Stimulated activated naive CD8-positive, alpha-beta T cell treated with anti-CD3 and anti-CD28 coated beads, Interleukin-15, Interleukin-2, amounts not matched to agents 100 U/mL and 50 U/mL, for 24 hours (primary cell): ENCODE measurements at places on chromosomes 4 and X.

GRCh38 chr4:186934841-186935443 lies 211.3 kb upstream of the FAT1 start:
- no peak for DNase-seq

- no peak for DNase-seq
Measured at GRCh38 chr4:69743476-69744156, 16.8 kb downstream of the SULT1B1 start.

GRCh38 chrX:120664081-120664480 lies 34.2 kb upstream of the C1GALT1C1 start:
- no peak for DNase-seq

GRCh38 chr4:186820391-186820891 lies 96.8 kb upstream of the FAT1 start:
- DNase-seq, result no peak

- DNase-seq, result no peak
Measured at GRCh38 chrX:26672571-26672970, 456.6 kb downstream of the MAGEB5 start.

DNA sequence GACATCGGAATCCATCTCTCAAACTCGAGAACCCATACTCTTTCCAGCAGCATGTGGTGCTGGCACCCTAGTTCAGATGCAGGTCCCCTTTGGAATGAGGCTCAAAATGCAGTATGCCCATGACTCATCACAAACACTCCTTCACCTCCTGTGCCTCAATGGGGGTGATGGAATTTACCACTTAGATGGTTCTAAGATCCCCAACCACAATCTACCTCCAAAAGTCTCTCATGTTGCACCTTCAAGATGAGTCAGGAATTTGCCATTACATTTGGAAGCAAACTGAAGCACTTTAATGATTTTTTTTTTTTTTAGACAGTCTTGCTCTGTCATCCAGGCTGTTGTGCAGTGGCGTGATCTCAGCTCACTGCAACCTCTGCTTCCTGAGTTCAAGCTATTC lies 8.5 kb upstream of the MID1 start:
- DNase-seq, result no peak

GRCh38 chr4:62927574-62927973 lies 1481.7 kb downstream of the TECRL start:
- DNase-seq, result no peak

DNA sequence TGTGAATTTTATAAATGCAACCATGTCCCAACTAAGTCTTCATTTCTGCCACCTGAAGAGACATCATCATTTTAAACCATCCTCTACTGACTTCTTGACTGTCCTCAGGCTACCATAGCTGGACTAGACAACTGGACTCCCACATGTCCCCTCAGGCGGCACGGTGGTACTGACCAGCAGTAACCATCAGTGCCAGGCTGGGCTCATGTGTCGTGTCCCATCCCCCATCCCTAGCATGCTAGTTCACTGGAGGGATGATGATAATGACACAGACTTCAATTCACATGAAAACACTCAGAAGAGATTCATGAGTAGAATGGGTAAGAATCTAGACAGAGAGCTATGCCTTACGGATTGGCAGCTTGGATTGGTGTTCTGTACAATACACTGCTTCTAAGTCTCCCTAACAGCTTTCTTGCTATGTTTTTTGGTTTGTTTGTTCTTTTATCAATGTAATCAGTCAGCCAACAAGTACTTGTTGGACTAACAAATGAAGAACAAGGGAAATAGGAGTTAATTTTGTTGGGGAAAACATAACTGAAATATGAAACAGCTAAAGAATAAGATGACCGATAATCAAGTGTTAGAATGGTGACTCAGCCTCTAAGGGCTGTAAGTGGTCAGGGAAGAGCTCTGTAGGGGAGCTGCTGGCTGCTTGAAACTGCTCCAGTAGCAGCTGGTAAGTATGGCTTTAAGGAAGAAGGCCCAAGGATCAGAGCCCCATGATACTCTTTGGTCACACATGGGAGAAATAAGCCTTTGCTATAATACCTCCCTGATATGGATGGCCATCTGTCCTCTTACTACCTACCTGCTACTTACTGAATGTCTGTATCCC lies 10.3 kb downstream of the ZDHHC9 start:
- DNase-seq, result no peak

- no peak for DNase-seq
Measured at GRCh38 chrX:36849407-36849806, 158.8 kb upstream of the FAM47C start.

DNA sequence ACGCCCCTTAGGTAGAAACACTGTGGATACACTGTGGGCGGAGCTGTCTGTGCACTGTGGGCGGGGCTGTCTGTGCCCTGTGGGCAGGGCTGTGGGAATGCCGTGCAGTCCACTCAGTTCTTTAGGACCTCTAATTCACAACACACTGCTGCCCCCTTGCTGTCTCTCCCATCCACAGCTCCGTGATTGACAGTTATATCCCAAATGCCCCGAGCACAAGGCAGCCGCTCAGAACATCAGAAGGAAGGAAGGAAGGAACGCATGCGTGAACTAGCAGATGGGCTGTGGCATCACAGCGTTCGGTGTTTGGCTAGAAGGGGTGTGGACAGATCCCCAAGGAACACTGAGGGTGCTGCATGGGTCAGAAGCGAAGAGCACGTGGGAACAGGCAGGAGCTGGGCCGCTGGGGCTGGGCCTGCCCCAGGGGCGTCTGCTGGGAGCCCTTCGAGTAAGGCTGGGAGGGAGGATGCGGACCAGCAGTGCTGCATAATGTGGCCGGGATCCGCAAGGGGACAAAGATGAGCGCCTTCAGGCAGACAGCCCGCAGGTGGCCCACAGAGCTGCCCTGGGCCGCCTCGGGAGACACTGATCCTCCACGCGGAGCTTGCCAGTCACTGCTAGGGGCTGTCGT lies 29.8 kb downstream of the ACOX3 start:
- no peak for DNase-seq

- DNase-seq, result peak; percentile 10
Measured at GRCh38 chr4:157978680-157979361, 194.0 kb downstream of the GASK1B start.

GRCh38 chr4:4838051-4838935 lies 21.2 kb upstream of the MSX1 start:
- no peak for DNase-seq

DNA sequence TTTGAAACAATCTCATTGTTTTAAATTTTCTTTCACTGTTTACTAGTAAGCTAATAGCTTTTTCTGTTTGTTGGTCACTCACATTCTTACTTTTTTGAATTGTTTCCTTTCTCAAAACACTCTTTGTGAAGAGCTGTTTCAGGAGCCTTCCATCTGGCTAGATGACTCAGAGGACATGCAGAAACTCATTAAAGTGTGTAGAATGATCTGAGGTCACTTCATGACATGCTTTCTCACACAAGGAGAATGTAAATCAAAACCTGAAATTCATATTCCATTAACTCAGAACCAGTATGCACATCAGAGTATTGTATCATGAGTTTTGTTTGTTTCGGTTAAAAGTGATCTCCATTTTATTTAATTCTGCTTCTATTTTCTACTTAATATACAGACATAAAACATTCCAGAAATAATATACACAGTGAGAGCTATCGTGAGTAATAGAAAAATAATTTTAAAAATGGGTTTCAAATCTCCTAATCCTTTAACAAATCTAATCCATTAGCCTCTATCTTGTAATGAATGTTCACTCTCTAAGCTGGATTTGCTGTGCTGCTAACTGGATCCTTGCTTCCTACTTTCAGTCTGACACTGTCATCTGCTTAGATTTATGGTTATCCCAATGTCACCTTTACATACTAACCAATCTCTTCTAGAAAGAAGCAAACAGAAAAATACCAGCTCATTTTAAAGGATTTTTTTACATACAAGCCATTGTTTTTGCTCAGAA lies 449.6 kb downstream of the FSTL5 start:
- no peak for DNase-seq

- no peak for DNase-seq
Measured at GRCh38 chr4:139754938-139755337, 89.3 kb downstream of the MGST2 start.
